NCI-H2029 (cell line): ENCODE measurements at places on chromosomes 12 and 14.

- DNase-seq = no peak
These were observed 2.3 kb upstream of the AGAP2 start for GRCh38 chr12:57740656-57741412.

DNA sequence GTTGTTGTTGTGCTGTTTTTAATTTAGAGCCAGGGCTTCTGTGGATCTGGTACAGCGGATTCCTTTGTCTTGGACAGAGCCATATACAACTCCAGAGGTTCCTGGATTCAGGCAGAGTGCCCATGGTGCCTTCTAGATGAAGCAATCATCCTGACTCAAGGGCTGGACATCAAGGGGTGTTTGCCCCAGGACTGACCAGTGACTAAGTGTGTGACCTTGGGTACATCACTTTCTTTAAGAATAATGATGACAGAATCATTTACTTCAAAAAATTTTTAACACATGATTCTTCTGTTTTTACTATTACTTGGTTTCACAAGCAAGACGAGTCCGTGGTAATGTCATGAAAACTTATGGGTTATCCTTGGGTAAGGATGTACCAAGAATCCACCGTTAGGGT is 397.3 kb downstream of the ZFP36L1 start:
- no peak for DNase-seq

DNA sequence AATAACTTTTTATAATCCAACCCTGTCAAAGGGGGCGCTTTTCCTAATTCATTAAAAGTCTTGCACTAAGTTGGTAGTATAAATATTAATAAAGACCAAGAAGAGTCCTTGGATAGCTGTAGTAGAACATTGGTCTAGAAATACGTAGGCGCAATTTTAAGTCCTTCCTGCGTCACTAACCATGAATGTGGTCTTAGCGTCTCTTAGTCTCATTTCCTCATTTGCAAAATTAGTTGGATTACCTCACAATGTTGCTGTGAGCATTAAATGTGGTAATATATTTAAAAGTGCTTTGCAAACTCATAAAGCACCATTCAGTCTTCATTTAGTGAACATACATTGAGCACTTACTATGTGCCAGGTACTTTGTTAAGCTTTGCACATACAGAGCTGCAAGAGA is 149.7 kb downstream of the AEBP2 start:
- DNase-seq = no peak

- DNase-seq = no peak
These were observed 98.8 kb downstream of the EXOC5 start for GRCh38 chr14:57169901-57170300.

- DNase-seq = no peak
These were observed 19.4 kb upstream of the SLC25A3 start for GRCh38 chr12:98574110-98574509.

DNA sequence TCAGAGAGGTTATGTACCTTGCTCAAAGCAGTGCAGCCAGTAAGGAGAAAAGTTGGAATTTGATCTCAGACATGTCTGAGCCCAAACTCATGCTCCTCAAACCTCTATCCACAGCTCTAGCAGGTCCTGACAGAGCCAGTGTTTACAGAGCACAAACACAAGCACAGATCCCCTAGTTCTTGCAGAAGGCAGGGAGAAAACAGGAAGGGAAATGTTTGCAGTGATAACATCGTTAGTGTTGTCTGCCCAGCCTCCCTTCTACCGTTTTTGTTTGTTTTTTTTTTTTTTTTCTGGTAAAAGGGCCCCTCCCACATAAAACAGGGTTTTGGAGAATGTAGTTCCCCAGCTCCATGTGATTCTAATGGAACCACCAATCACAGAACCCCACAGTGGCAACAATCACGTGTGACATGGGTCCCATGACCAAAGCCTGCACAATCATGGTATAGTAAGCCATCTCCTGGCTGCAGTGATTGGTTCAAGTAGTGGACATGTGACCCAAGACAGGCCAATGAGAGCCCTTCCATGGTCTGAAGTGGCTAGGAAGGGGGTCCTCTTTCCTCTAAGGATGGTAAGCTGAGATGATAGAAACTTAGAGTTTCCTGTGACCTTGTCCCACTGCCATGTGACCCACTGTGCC is 513.4 kb downstream of the MED13L start:
- peak; percentile 65 for DNase-seq

GRCh38 chr14:64931123-64931522 is 11.4 kb downstream of the GPX2 start:
- no peak for DNase-seq
